ENCODE measurements at places on chromosomes 11 and 22. TPM values are rescaled to one million over a fixed set of nuclear protein-coding genes. Genes with fewer than 3 reads are reported as not detected.
A peak's percentile ranks its signal among the peaks of the same experiment; 100 is the strongest.

F2 gene
- polyA plus RNA-seq = 0.03 TPM

RAG2 gene
- not detected for polyA plus RNA-seq

DEFB131B gene
- not detected for polyA plus RNA-seq

CNTN5 gene
- not detected for polyA plus RNA-seq

RASL10A gene
- not detected for polyA plus RNA-seq

GRCh38 chr11:124113890-124114289 is 1.4 kb upstream of the VWA5A start:
- peak; percentile 24 for DNase-seq

DNA sequence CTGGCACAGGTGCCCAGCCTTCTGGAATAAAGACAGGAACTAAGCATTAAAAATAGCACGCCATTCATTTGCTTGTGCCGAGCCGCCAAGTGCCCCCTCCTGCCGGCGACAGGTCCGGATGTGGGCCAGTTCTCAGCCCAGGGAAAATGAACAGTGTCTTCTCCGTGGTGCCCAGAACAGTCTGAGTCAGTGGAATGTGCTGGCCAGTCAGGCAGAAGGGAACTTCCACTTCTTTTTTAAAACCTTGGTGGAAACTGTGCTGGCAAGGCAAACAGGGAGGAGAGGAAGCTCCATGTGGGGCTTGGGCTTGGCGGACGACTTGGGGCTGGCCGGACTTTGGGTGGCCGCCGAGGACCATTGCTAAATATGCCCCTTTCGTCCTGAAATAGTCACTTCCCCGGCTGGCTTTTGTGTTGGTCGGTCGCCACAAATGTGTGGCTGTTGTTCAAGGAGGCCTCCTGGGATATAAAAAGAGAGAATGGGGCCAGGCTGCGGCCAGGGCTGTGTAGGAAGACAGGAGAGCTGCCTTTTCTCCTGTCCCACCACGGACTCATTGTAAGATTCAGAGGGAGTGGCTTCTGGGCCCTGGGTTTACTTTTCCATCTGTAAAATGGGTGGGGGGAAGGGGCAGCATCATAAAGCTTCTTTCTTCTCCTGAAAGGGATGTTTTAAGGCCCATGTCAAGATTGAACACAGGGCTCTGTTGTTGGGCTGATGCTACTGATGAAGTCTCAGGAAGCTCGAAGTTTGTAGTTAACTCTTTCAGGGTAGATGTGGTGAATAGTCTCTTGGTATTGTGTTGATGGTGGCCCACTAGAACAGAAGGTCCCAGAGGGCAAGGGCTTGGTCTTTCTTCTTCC is 101.0 kb downstream of the PTPRJ start:
- peak; percentile 7 for DNase-seq

GRCh38 chr22:38030311-38031133 is 26.7 kb upstream of the PICK1 start:
- no peak for DNase-seq

GRCh38 chr11:11691296-11692151 is 69.7 kb upstream of the GALNT18 start:
- no peak for DNase-seq

- no peak for DNase-seq
These were observed 13.3 kb upstream of the PHF21A start for GRCh38 chr11:46134540-46134939.

- DNase-seq = no peak
These were observed 48.4 kb upstream of the POU2AF1 start for GRCh38 chr11:111427471-111427912.

GRCh38 chr11:115925568-115926090 is 421.4 kb upstream of the CADM1 start:
- DNase-seq = no peak

DNA sequence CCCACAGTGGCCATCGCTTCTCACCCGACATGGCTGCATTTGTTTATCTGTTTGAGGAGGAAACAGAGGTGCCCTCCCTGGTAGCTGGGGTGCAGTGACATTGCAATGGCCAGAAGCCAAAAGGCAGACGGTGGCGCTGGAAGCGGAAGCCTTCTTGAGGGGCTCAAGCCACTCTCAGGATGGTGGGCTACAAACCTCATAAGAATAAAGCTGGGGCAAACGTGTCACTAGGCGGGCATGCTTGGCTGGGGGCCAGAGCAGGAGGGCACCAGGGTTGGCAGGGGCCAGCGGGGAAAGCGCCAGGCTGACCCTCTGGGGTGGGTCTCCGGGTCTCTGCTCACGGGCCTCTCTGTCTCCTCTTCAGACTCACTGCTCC is 12.6 kb downstream of the TNNT3 start:
- no peak for DNase-seq

- no peak for DNase-seq
These were observed 13.9 kb downstream of the INSC start for GRCh38 chr11:15128621-15129020.

- DNase-seq = no peak
These were observed 333.3 kb downstream of the FAT3 start for GRCh38 chr11:92557879-92558278.

- peak; percentile 74 for DNase-seq
These were observed 45.5 kb downstream of the ADM start for GRCh38 chr11:10350334-10350733.

DNA sequence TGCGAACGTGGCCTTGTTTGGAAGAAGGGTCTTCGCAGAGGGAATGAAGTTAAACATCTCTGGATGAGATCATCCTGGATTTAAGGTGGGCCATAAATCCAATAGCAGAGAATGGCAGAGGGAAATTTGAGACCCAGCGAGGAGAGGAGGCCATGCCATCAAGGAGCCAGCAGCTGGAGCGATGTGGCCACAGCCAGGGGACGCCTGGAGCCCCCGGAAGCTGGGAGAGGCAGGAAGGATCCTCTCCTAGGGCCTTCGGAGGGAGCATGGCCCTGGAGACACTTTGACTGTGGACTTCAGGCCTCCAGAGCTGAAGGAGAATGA is 22.1 kb downstream of the ANO1 start:
- no peak for DNase-seq

GRCh38 chr11:14059491-14059890 is 97.0 kb downstream of the SPON1 start:
- no peak for DNase-seq

DNA sequence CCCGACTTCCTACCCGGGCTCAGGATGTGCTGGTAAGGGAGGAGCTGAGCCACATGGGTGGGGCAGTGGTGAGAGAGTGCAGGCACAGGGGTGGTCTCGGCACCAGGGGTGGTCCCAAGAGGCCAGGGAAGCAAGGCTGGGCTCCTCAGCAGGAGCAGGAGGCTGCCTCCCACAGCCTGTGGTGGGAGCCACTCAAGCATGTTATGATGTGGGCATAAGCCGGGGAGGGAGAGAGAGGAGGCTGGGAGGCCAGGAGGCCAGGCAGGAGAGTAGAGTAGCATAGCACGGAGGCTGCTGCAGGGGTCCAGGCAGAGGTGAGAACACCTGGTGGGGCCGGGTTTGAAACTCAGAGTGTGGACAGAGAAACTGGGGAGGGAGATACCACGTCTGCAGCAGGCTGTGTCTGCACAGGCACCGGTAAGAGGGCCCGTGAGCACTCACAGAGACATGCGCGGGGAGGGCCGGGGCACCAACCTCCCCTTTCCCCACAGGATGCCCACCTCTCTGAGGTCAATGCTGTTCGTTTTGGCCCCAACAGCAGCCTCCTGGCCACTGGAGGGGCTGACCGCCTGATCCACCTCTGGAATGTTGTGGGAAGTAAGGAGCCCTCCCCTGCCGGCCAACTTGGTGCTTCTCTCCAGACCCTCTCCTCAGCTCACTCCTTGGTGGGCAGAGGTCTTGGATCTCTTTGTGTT is 10.7 kb downstream of the ATG16L2 start:
- no peak for DNase-seq

DNA sequence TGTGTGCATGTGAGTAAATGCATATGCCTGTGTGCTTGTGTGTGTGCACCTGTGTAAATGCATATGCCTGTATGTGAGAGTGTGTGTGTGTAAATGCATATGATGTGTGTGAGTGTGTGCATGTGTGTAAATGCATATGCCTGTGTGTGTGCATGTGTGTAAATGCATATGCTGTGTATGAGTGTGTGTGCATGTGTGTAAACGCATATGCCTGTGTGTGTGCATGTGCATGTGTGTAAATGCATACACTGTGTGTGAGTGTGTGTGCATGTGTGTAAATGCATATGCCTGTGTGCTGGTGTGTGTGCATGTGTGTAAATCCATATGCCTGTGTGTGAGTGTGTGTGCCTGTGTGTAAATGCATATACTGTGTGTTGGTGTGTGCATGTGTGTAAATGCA is 37.8 kb downstream of the GGTLC2 start:
- no peak for DNase-seq

DNA sequence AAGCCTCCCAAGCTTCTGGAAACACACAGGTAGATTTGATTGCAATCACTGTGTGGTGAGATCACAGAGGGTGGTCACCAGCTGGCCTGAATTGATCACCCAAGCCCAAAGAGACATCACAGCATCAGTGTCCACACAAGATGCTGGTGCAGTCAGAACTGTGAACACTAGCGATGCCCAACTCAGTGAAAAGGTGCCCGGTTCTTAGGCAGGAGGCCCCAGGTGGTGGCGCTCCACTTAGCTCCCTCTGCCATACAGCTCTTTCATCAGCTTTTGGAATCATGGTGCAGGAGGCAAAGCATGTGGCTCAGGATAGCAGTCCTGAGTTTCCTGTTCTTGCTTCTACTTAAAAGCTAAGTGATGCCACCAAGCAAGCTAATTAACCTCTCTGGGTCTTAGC is 11.1 kb downstream of the DGCR2 start:
- DNase-seq = no peak

All from foreskin keratinocyte (primary cell).